ENCODE measurements at places on chromosomes 4 and X.

DNA sequence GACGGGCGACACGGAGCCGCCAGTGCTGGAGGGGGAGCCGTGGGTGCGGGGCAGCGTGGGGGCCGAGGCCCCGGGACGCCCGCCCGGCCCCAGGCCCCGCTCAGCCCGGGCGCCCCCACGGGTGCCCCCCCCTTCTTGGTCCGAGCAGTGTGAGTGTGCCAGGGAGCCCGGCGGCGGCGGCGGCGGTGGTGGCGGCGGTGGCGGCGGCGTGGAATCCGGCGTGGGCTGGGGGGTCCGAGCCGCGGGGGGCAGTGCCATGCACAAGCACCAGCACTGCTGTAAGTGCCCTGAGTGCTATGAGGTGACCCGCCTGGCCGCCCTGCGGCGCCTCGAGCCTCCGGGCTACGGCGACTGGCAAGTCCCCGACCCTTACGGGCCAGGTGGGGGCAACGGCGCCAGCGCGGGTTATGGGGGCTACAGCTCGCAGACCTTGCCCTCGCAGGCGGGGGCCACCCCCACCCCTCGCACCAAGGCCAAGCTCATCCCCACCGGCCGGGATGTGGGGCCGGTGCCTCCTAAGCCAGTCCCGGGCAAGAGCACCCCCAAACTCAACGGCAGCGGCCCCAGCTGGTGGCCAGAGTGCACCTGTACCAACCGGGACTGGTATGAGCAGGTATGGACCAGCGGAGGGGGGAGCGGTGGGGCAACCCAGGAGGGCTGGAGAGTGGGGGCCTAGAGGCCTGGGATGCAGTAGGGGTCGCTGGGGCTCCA lies 466 bp downstream of the DLG3 start:
- no peak for DNase-seq

- DNase-seq = no peak
Observed at GRCh38 chr4:140052050-140052449, 101.9 kb downstream of the MAML3 start.

GRCh38 chr4:63580796-63581475 lies 828.3 kb downstream of the TECRL start:
- no peak for DNase-seq

DNA sequence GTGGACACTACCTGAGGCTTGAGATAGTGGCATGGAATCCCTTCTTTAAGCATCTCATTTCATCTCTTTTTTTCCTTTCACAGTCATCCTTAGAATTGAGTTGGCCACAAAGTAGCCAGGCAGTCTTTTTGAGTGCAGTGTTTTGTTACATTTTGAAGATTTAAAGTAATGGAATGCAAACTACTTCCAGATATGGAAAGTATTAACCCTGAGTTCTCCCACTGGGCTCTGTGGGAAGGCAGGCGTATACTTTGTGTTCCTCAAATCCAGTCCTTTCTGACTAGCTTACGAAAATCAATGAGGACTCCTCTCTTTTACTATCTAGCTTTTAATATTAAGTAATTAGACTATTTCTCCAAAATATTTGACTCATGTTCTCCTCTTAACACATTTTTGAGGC lies 29.9 kb downstream of the PCDH10 start:
- DNase-seq = no peak

DNA sequence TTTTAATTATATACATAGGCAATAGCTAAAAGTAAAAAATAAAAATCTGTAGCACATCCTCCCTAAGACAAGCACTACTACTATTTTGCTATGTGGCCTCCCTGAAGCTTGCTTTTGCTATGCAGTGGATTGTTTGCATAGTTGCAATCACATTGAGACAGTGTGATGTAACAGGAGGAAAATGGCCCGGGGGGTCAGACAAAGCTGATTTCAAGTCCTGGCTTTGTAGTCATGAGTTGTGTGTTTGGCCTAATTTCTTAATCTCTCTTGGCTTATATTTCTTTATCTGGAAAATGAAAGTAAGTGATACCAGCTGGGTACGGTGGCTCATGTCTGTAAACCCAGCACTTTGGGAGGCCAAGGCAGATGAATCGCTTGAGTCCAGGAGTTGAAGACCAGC lies 166.6 kb downstream of the LHFPL1 start:
- DNase-seq = no peak

GRCh38 chrX:15418707-15419181 lies 34.5 kb upstream of the VEGFD start:
- no peak for DNase-seq

GRCh38 chr4:152501846-152502536 lies 33.9 kb downstream of the FBXW7 start:
- DNase-seq = no peak

DNA sequence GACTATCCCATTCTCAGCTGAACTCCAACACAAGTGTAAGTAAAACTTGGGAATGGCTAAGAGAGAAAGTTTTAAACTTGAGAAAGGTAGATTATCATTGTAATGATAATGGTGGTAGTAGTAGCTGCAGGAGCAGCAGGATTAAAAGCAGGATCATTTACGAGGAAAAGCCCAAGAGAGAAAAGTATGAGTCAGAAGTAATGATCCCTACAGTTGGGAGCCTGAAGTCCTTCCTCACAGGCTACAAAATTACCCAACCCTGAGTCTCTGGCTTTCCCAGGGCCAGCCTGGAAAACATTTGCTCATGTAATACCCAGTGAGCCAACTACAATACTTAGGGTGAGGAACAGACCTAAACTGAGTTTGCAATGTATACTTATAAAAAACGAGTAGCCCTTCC lies 4.4 kb upstream of the PRDM8 start:
- DNase-seq = no peak

DNA sequence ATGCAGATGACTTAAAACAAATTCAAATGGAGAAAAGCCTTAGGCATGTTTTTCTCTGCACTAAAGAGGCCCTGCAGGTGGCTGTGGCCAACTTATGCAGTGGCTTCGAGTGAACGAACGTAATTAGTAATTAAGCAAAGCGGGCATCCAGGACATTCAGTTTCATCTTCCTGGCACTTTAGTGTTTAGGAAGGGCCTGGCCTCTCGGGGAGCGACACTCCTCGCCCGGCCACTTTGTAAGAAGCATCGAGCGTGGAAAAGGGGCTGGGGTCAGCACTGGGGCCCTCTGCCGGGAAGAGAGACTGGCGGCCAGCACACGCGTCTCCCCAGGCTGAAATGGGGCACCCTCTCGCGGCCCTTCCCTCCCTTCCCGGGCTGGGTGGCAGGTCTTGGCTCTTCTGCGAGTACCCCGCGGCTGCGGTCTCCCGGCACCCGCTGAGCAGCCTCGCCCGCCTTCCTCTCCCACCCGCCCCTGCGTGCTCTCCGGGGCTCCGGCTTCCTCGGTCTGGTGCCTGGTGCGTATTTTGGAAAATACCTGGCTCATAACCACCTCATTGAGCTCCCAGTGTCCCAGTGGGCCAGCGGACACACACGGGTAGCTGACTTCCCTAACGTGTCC lies 677 bp upstream of the CYP4V2 start:
- DNase-seq = no peak

DNA sequence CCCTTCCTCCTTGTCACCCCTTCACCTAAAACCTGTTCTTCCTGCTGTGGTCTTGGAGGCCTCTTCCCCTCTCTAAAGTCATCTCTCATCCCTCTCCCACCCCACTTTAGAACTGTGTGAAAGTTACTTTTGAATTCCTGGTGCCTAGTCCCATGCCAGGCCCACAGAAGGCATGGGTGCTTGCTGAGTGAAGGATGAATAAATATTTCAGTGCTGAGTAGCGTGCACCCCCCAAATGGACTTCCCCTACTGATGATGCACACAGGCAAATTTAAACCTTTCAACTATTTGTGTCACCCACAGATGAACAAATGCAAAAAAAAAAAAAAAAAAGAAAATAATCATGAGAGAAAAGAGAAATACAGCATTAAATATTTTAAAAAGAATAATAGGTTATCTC lies 19.8 kb downstream of the PSMD10 start:
- no peak for DNase-seq

DNA sequence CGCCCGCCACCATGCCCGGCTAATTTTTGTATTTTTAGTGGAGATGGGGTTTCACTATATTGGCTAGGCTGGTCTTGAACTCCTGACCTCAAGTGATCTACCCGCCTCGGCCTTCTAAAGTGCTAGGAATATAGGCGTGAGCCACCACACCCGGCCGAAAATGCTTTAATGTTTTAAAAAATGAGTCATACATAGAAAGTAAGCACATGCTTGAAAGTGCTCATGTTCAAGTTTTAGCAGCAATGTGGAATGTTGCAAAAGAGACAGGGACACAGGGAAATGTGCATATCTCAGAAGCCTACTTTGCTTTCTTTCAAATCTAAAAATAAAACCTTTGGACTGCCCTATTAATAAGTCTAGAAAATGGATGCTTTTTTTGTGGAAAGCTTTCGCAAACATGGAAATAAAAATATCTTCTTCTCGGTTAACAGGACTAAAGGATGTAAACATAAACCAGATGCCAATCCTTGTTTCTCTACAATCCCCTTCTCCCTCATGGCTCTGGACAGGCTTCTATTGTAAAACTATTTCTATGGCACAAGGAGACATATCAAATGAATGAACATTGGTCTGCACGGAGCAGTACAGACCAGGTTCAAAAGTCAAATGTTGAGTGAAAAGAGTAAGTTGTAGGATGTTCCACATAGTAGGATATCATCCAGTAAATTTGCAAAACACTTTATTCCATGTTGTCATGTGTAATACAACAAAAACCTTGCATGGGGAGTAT lies 15.0 kb downstream of the MECP2 start:
- DNase-seq = no peak

DNA sequence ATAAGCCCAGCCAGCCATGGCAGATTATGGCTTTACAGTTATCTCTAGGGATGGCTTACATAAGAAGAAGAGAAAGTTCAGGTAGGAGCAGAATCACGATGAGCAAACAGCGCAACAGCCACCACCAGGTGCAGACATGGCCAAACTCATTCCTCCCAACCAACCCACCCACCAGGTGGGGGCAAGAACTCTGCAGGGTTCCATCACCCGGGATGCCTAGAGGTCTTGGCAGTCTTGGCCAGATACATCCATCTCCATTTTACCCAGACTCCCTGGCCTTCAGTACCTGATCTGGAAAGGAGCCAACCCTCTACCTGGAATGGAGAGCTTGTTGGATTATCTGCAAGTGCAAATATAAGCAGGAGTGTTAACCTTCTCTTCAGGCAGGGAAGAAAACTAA lies 7.5 kb downstream of the TSC22D3 start:
- no peak for DNase-seq

GRCh38 chr4:85946821-85947220 lies 413.0 kb downstream of the MAPK10 start:
- no peak for DNase-seq

- no peak for DNase-seq
Observed at GRCh38 chrX:105314458-105314857, 94.0 kb upstream of the TEX13A start.

GRCh38 chr4:79198951-79199587 lies 126.8 kb downstream of the NAA11 start:
- no peak for DNase-seq

DNA sequence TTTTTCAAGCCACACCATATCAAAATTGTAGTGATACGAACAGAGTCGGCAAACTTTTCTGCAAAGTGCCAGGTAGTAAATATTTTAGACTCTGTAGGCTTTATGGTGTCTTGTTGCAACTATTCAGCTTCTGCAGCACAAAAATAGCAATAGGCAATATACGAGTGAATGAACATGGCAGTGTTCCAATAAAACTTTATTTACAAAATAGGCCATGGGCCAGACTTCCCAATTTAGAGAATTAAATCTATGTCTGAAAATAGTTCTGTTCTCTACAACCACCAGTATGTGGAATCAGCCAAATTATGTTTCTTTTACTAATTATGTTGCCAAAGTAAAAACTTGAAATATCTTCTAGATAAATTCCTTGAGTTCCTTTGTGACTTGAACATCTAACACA lies 56.5 kb downstream of the NCAPG start:
- no peak for DNase-seq
